NAMALWA (cell line): ENCODE measurements at places on chromosomes 1 and 21.
A peak's percentile ranks its signal among the peaks of the same experiment; 100 is the strongest.

GRCh38 chr21:20254964-20255363 is 743.2 kb upstream of the NCAM2 start:
- no peak for DNase-seq

DNA sequence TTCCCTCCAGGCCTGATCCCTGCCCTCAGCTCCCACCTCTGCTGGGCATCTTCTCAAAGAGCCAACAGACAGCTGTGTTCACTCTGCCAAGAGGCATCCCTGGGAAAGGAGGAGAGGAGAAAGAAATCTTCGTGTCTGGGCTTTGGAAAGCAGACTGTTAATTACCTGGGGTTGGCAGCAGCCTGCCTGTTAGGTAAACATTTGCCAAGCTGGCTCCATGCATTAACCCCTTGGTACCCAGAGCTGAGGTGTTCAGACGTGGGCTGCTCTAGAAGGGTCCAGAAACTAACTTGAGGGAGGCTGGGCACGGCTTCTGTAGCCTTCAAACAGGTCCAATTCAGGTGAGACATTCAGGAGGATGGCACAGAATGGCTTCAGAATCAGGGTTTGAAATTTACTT is 8.7 kb upstream of the EXTL1 start:
- DNase-seq = no peak

DNA sequence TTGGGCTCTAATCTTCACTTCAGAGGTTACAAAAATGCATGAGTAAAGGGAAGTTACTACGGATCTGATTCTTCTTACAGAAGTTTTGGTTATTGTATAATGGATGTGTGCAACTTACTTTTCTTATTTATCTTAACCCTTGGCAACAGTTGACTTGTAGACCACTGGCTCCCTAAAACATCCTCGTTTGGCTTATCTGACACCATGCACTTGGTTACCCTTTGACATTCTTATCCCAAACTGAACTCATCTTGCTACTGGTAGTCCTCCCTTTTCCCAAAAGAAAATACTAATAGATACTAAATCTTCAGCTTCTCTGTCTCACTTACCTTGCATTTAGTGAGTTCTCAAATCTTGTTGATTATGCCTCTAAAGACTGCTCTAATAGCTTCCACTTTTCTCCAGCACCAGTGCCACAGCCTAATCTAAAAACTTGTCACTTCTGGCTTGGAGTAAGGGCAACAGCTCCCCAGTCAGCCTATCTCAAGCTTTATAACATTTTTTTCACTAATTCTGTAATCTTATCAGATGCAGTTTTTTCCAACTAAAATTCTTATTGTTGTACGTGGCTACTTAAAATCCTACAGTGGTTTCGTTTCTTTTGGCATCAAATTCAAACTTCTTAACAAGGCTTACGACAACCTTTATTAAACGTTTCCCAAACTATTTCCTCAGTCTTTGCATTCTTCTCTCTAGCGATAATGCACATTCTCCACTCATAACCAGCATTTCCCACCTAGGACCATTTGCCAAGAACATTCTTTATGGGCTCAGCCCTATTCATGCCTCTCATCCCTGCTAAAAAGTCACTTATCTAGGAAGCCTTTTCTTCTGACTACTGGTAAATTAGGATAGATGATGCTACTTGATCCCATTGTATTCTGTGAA is 204.2 kb downstream of the KCNT2 start:
- DNase-seq = no peak

DNA sequence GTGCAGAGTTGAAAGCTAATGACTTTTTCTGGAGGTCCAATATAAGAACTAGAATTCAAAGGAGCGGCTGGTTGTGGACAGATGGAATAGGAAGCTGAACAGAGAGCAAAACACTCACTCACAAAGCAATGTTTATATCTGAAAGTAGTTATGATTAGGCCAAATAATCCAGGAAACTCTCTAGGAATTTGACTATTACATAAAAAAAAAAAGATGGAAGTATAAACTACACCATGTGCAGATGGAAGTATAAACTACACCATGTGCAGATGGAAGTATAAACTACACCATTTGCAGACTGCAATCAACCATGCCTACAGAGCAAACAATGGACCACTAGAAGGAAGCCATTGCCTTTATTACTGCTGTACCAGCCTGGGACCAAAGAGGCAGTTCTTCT is 771.1 kb downstream of the BRINP3 start:
- no peak for DNase-seq

- no peak for DNase-seq
Observed at GRCh38 chr1:159091180-159091560, 14.6 kb upstream of the AIM2 start.

DNA sequence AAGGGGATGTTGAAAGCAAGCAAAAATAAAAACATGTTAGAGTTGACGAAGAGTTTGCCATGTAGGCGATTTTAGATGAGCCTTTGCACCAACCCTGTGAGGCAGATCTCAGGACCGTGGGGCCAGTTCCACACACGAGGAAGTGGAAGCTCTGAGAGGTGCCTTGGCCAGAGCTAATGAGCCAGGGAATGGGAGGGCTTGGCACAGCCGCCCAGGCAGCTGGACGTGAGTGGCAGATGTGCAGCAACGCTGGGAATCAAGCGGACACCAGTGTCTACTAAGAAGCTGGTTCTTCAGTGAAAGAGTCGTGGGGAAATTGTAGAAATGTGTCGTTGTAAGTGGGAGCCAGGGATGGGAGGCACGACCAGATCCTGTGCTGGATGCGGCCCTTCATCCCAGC is 58.9 kb upstream of the COL6A1 start:
- DNase-seq = no peak

- DNase-seq = no peak
Observed at GRCh38 chr1:1024771-1025699, 5.1 kb downstream of the AGRN start.

DNA sequence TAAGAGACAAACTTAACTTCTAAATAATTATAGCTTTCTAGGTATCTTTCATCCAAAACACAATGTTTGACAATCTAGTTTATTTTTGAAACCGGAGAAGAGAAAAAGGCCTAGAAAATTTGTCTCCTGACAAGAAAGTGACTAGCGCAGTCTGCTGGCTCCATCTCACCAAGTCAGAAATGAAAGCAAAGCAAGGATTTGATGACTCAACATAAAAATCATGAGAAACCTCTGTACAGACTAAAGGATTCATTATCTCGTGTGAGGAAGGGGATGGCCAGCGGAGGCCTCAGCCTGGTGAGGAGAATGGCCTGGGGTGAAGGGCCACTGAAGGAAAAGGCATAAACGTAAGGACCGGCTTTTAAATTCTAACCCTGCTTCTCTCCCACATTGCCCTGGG is 20.0 kb upstream of the TSNAX start:
- DNase-seq = no peak

- DNase-seq = no peak
Observed at GRCh38 chr1:31470794-31471315, 57.8 kb downstream of the SERINC2 start.

GRCh38 chr1:9010781-9011323 is 15.4 kb downstream of the SLC2A7 start:
- no peak for DNase-seq

DNA sequence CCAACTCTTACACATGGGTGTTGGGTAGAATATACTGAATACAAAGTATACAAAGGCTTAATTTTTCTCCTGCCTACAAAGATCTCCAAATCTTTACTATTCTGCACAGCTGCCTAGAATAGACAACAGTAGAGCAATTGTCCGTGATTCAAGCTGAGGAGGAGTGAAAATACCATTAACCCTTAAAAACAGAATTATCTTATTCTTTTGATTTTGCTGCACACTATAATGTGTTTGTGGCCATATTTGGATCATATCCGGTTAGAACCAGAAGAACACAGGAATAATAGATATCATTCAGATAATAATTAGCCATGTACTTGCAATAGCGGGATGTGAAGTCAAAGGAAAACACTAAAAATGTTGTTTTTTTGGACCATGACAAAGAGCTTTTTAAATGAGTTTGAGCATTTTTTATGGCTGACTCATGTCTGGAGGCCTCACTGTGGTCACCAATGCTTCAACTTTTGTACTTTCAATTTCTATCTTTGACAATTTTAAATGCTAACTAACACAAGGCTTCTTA is 197.6 kb upstream of the FOXD3 start:
- DNase-seq = no peak

DNA sequence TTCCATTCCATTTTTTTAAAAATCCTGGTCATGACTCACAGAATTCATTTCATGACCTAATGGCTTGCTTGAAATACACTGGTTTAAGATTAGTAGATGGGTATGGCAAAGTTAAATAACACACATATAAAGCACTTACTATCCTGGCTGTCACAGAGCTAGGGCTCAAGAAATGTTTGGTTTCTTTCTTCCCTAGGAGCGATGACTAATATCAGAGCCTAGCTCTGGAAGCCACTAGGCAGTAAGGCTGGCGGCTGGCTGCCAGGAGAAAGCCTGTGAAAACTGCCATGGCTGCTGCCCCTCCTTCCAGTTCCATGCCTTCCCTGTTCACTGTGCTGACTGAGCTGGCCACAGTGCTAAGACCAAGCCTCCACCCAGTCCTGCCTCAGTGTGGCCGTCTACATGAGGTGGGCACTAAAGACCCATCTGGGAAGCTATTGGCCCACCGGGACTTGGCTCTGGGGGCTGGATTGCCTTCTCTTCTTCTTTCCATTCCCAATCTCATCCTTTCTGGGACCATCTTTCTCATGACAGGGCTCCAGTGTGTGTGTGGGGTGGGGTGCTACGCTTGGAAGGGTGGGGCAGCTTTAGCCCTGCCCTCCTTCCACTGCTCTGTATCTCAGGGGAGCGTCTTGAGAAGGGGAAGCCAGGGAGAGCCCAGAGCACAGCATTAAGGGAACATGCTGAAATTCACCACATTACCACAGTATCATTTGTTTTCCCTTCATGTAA is 10.8 kb upstream of the ASCL5 start:
- no peak for DNase-seq

DNA sequence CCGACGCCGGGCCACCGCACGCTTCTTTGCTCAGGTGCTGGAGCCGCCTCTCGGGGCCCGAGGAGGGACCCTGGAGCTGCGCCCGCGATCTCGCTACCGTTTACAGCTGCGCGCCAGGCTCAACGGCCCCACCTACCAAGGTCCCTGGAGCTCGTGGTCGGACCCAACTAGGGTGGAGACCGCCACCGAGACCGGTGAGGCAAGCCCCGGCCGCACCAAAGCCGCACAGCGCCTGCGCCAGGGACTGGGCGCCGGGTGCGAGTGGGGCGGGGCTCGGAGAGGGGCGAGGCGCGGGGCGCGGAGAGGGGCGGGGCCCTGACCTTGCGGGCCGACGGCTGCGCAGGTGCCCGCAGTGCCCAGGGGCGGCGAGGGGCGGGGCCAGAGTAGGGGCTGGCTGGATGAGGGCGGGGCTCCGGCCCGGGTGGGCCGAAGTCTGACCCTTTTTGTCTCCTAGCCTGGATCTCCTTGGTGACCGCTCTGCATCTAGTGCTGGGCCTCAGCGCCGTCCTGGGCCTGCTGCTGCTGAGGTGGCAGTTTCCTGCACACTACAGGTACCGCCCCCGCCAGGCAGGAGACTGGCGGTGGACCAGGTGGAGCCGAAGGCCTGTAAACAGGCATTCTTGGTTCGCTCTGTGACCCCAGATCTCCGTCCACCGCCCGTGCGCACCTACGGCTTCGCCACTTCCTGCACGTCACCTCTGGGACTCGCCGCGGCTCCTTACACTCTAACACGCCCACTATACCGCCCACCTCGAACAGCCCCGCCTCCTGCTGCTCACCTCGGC is 9.8 kb upstream of the CDC20 start:
- DNase-seq = peak; percentile 57

GRCh38 chr1:61647142-61647541 is 77.8 kb downstream of the TM2D1 start:
- DNase-seq = no peak

- no peak for DNase-seq
Observed at GRCh38 chr1:86289161-86289560, 107.0 kb downstream of the ODF2L start.

DNA sequence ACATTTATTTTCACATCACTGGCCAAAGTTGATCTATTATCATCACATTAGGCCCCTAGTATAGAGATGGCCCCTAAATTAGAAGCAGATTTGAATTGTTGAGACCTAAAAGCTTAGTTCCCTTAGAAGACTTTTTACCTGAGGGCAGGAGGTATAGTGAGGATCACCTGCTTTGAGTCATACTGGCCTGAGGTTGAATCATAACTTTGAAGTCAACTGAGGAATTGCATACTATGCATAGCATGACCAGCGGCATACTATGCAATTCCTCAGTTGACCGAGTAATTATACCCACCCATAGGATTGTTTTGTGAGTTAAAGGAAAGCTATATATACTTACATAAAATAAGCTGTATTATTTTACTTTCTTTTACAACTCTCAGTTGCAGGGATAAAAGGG is 50.3 kb upstream of the DPH5 start:
- DNase-seq = no peak

DNA sequence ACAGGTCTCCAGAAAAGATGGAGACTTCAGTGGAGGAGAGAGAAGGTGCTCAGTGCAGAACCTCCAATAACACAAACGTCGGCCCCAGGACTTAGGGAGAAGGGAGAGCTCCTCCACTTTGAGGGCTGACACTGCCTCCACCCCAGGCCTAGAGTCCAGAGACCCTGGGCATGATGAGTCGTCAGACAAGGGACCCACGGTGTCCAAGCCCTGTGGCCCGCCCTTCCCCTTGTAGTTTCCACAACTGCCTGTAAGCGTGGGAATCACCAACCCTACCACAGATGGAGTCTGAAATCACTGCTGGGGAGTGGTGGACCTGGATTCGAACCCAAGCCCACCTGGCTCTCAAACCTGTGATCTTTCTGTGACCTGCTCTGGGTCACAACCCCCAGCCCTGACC is 281.1 kb downstream of the NPHP4 start:
- DNase-seq = no peak

- peak; percentile 40 for DNase-seq
Observed at GRCh38 chr1:209076688-209077087, 506.8 kb upstream of the CAMK1G start.

DNA sequence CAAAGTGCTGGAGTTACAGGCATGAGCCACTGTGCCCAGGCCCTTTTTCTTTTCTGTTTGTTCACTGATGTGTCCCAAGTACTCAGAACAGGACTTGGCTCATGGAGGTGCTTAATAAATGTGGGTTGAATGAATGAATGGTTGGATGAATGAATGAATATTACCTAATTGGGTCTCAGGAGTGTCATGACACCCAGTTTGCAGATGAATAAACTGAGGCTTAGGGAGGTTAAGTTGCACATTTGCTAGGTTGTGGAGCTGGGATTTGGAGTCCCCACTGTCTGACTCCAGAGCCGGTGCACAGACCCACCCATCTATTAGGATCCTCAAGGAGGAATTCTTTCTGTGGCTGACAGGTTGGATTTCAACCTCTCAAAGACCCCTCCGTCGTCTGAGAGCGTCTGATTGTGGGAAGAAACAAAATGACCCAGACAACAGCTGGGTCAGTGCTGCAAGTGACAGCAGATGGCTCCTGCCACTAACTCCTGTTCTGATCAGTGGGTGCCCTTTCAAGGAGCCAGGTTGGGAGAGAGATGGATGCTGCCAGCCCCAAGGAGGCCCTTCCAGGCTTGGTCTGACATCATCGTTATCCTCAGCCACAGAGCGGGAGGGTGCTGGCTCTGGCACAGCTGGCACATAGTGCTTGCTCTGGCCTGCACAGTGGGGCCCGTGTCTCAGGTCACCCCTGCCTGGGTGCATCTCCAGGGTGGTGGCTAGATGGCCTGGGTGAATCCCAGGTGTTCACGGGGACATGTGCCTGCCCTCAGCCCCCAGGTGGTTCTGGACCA is 24.2 kb downstream of the ARHGEF10L start:
- DNase-seq = no peak

- no peak for DNase-seq
Observed at GRCh38 chr1:200372885-200373181, 37.0 kb downstream of the ZNF281 start.
